ENCODE measurements at places on chromosomes 11 and 22.

GRCh38 chr22:49880281-49880680 is 26.6 kb downstream of the ZBED4 start:
- H3K4me1 ChIP-seq = no peaks in the 10 kb centered on the region
- no peak for DNase-seq
- no peaks in the 10 kb centered on the region for H3K27me3 ChIP-seq
- H3K36me3 ChIP-seq = peaks cover 2% of the 10 kb centered on the region
- no peak overlapping the region for H3K4me3 ChIP-seq

DNA sequence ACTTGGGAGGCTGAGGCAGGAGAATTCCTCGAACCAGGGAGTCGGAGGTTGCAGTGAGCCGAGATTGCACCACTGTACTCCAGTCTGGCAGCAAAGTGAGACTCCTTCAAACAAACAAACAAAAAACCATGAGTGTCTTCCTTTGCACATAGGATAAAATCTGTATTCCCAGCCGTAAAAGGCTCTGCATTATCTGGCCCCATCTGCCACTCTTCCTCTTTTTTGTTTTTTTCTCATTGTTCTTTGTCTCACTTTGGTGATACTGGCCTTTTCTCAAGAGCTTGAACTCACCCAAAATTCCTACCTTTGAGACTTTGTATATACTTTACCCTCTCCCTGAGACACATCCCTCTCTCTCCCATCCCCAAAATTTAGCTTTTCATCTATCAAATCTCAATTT is 17.6 kb downstream of the FDX1 start:
- H3K4me1 ChIP-seq = no peaks in the 10 kb centered on the region
- DNase-seq = no peak
- no peaks in the 10 kb centered on the region for H3K27me3 ChIP-seq
- no peak overlapping the region for H3K4me3 ChIP-seq
- peaks cover 20% of the 10 kb centered on the region for H3K36me3 ChIP-seq
- no peak overlapping the region for H3K27ac ChIP-seq

- H3K4me3 ChIP-seq = no peak overlapping the region
- H3K4me1 ChIP-seq = no peaks in the 10 kb centered on the region
- H3K27me3 ChIP-seq = no peaks in the 10 kb centered on the region
- peaks cover 2% of the 10 kb centered on the region for H3K36me3 ChIP-seq
- H3K27ac ChIP-seq = no peak overlapping the region
- no peak for DNase-seq
Observed at GRCh38 chr11:17287058-17287457, 10.5 kb downstream of the NUCB2 start.

- H3K4me3 ChIP-seq = no peak overlapping the region
- no peak for DNase-seq
- no peaks in the 10 kb centered on the region for H3K4me1 ChIP-seq
- H3K36me3 ChIP-seq = no peaks in the 10 kb centered on the region
Observed at GRCh38 chr11:131916638-131917037, 546.2 kb downstream of the NTM start.

DNA sequence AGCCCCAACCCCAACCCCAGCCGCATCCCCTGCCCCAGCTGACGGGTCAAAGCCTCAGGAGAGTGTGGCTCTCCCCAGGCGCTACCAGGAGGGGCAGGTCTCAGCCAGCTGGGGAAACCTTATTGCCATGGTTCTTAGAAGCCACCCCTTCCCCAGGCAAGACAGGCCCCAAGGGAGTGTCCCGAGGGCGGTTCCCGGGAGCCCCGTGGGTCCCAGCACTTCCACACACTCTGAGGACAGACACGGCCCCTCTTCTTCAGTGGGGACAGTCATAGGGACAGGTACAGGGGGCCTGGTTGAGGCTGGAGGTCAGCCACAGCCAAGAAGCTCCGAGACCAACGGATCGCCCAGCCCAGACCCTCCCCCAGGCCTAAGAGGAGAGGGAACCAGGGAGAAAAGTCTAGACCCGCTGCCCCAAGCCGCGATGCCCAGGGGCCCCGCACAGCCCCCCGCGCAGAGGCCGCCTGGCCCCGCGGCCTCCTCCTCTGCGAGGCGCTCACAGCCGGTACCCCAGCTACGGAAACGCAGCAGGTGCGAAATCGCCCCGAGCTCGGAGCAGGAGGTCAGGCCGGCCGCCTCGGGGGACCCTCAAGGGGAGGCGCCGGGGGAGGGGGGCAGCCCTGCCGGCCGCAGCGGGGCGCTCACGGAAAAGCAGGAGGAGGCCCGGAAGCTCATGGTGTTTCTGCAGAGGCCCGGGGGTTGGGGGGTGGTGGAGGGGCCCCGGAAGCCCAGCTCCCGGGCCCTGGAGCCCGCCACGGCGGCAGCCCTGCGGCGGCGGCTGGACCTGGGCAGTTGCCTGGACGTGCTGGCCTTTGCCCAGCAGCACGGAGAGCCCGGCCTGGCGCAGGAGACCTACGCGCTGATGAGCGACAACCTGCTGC is 2.6 kb downstream of the KLHDC7B start:
- DNase-seq = peak; percentile 55
- no peaks in the 10 kb centered on the region for H3K36me3 ChIP-seq
- peak overlapping the region; percentile 35 for H3K4me3 ChIP-seq

DNA sequence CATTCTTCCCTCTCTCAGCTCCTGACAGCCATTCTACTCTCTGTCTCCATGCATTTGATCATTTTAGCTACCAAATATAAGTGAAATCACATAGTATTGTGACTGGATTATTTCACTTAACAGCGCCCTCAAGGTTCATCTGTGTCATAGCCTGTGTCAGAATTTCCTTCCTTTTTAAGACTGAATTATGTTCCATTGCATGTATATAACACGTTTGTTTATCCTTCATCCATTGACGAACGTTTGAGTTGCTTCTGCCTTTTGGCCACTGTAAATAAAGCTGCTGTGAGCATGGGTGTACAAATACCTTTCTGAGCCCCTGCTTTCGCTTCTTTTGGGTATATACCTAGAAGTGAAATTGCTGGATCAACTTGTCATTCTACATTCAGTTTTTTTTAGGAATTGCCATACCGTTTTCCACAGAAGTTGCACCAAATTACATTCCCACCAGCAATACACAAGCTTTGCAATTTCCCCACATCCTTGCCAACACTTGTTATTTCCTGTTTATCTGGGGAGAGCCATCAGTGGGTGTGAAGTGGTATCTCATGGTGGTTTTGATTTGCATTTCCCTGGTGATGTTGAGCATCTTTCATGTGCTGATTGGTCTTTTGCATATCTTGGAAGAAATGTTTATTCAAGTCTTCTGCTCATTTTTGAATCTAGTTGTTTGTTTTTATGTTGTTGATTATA is 17.5 kb downstream of the GLB1L2 start:
- H3K4me3 ChIP-seq = no peak overlapping the region
- DNase-seq = no peak
- H3K27me3 ChIP-seq = no peaks in the 10 kb centered on the region
- H3K4me1 ChIP-seq = no peaks in the 10 kb centered on the region

- H3K4me3 ChIP-seq = no peak overlapping the region
- H3K27me3 ChIP-seq = no peaks in the 10 kb centered on the region
- H3K27ac ChIP-seq = no peak overlapping the region
- no peak for DNase-seq
Observed at GRCh38 chr22:36574728-36575127, 45.8 kb upstream of the EIF3D start.

DNA sequence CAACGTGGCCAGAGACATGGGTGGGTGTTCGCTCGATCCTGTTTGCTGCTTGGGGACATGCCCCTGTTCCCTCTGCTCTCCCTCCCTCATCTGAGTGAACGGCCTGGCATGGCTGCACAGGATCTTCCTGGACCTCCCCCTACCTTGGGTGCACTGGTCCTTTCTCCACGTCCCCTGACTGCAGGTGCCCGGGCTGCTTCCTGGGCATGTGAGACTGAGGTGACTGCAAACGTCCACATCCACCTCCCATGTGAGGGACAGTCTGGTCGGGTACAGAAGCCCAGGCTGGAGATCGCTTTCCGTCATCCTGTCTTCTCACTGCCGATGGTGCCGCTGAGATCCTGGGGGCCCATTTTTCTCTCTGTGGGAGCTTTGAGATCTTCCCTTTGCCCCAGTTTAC is 11.8 kb downstream of the SULT4A1 start:
- H3K27me3 ChIP-seq = no peaks in the 10 kb centered on the region
- no peak overlapping the region for H3K27ac ChIP-seq
- no peak overlapping the region for H3K4me3 ChIP-seq
- no peak for DNase-seq
- no peaks in the 10 kb centered on the region for H3K4me1 ChIP-seq
- H3K36me3 ChIP-seq = no peaks in the 10 kb centered on the region

DNA sequence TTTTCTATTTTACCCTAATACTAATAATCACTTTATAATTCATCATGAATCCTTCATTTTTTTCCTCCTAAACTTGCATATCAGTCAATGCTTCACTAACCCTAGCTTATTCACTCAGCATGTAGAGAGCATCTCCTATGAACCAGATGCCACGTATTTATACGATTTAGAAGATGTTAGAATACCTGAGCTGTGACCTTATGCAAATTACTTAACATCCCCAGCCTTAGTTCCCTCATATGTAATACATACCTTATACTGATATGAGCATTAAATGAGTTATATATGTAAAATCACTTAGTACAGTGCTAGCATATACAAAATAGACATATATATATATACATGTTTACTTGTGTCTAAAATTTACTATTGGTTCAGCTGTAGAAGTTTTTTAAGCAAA is 9.0 kb downstream of the FAM76B start:
- H3K27ac ChIP-seq = no peak overlapping the region
- H3K36me3 ChIP-seq = peaks cover 4% of the 10 kb centered on the region
- no peak overlapping the region for H3K4me3 ChIP-seq
- H3K4me1 ChIP-seq = no peaks in the 10 kb centered on the region
- no peak for DNase-seq

DNA sequence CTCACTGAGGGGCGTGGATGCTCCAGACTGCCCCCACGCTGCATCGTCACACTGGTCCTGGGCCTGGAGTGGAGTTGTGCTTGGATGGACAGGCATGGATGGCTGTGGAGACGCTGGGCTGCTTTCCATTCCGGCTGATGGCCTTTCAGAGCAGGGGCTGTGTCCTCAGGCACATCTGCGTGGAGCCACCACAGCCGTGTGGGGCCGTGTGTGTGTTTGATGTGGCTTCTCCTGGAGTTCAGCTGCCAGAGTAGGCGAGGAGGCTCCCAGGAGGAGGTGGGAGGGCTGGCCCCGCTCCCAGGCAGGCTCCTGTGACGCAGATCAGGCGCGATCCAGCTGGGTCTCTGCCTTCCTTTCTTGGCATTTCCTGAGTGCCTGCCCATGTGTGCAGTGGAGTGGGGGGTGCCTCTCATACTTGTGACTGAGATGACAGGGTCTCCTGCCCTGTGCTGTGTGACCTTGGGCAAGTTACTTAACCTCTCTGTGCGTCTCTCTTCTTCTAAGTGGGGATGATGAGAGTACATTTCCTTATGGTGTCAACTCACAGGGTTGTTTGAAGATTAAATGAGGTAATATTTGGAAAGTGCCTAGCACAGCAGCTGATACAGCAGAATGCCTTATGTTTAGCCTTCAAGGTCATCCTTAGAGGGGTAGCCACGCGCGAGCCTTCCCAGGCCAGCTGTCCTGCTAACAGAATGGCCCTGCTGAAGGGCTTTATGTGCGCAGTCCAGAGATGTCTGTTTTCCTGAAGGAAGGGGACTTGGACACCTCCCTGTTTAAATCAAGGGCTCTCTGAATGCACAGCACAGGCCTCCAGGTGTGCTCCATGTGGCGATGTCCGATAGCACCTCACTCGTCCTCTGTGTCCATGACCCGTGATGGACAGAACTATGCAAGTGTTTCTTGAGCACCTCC is 33.5 kb downstream of the GLB1L2 start:
- no peaks in the 10 kb centered on the region for H3K27me3 ChIP-seq
- DNase-seq = no peak

Data from small intestine (tissue), 16 donors.